ENCODE measurements at places on chromosomes 7 and 10. TPM values are rescaled to one million over a fixed set of nuclear protein-coding genes. Genes with fewer than 3 reads are reported as not detected.

DNA sequence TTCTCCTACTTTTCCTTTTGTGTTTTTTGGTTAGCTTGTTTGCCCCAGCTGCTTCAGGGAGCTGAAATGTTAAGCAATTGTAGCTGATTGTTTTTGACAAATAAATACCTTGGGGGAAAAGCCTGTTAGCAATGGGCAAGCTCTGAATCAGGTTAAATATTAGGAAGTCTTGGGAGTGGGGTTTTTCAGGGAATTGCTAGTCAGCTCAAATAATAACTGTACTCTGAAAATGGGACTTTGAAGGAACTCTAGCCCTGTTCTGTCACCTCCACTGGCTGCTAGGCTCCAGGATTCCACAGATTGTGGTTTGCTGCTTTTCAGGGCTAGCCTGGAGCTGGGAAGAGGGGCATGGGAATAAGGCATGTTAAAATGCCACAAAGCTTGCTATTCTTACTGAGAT lies 39.5 kb downstream of the ADK start:
- no peak for DNase-seq

DNA sequence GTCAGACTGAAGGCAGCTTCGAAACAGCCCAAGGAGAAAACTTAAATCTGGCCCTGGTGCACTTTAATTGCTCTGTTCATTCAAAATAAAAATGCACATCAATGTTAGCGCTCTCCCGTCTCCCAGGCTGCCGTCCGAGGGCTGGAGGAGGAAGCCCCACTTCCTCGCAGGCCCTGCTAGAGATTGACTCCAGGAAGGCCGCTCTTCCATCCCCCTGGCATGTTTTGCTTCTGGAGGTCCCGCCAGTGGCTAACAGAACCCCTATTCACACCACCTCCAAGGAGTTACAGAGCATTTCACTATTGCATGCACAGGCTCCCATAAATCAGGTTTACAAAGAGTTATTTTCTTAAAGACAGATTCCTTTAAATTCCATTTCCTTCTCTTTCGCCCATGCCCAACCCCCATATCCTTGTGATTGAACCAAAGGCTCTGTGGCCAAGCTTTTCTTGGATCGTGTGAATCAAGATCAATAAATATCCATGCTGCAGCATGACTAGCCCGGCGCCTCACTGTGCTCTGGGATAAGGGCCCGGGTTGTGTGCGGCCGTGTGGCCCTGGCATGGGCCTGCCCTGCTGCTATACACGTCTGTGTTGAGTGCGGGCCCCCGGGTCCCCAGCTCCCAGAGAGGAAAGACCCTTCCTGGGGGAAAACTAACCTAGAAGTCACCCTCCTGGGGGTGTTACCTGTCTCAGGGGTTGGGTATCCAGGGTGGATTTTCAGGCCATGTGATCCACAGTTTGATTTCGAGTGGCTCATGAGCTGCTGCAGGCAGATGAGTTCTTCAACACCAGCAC lies 118.7 kb upstream of the GDF10 start:
- DNase-seq: peak; percentile 58

SOSTDC1 gene
- total RNA-seq: 13.4 TPM

TEX36 gene
- not detected for total RNA-seq

GRCh38 chr7:147509035-147509501 lies 1081.5 kb upstream of the C7orf33 start:
- no peak for DNase-seq

EGR2 gene
- total RNA-seq: 1.6 TPM

DNA sequence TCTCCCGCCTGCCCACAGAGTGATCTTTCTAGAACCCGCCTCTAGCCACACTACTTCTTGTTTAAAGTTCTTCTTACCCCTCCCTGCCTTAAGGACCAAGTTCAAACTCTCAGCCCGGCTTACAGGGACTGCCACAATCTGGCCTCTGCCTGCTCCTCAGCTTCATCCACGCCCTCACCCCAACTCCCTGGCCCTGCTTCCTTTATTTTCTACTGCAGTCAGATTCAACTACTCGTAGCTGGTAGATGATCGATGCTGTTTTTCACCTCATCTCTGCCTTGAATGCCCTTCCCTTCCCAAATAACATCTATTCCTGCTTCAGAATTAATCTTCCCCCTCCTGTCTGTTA lies 508.5 kb downstream of the RPS24 start:
- no peak for DNase-seq

DNA sequence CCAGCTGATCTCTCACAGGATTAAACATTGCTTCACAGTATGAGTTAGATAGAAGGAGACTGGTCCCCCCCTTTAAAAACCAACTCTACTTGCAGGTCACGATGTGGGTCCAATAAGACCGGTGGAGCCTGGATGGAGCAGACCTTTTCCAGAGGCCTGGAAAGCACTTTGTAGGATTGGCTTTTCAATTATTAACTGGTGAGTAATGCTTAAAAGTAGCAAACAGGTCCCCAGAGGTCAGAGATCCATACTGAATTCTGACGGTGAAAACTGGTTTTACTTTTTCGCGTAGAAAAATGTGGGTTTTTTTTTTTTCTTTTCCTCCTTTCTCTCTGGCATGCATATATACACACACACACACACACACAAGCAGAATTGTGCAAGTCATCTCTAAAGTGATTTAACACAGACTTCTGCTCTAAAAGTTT lies 74.9 kb upstream of the OGDHL start:
- DNase-seq: peak; percentile 39

DNA sequence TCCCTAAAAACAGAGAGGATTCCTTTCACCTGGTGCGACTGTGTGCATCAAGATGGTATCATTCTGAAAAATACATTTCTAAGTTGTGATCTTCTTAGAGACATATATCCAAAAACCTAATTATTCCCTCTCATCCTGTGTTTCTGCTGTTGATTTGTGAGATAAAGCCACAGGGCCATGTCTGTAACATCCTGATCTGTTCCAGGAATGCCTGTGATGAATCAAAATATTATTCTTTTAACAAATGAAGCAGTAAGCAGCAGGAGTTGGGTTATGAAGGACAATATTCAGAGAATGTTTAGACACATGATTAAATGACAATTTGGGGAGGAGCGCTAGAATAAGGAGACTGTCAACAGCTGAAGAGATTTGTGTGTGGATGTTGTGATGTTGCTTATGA lies 731.4 kb downstream of the KCNMA1 start:
- DNase-seq: no peak

All from kidney (tissue), 22 donors.